ENCODE measurements at places on chromosomes 7 and 10.

- DNase-seq = no peak
These were observed 972.5 kb downstream of the LRMDA start for GRCh38 chr10:76403912-76404311.

DNA sequence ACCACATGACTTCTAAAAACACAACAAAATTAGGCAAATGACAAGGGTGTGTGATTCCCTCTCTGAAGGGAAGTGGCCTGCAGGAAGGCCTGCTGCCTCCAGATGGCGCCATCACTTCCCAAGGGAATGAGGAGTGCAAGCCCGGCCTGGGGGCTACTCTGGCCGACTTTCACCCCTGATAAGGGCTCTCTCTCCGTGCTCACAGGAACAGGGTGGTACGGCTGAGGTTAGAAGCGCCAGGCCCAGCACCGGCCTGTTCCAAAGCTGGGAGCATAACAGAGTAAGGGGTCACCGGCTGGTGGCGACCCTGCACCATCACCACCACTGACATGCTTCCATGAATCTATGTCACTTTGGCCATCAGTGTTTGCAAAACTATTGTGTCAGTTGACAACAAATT, 13.1 kb downstream of the RBP3 start:
- DNase-seq = no peak

DNA sequence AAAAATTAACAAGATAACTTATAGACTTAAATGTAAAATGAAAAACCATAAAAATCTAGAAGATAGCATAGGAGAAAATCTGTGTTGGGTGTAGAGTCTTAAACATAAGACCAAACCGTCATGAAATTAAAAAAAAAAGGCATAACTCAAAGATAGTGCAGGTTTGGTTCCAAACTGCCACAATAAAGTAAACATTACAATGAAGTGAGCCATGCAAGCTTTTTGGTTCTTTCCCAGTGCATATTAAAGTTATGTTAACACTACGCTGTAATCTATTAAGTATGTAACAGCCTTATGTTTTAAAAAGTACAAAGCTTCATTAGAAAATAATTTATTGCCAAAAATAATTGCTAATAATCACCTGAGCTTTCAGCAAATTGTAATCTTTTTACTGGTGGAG, 1366.5 kb upstream of the LRRTM3 start:
- DNase-seq = no peak

GRCh38 chr10:113897693-113898618, 43.5 kb downstream of the NHLRC2 start:
- DNase-seq = no peak

DNA sequence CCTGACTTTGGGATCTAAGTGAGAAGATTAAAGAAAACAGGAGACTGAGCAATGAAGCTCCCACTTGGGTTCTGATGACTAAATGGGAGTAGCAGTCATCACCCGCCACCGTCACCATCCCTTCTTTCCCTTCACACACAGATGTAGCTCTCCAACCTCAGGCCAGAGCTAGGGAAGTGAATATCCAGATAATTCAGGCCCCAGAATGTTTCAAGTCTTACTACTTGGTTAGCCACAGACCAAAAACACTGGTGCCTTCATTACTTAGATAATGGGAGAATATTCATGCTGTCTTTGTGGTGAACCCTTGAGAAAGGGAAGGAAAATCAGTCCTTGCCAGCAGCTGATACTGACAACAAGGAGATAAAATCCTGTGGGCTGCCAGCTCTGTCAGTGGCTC, 100.7 kb downstream of the OSBPL3 start:
- no peak for DNase-seq

DNA sequence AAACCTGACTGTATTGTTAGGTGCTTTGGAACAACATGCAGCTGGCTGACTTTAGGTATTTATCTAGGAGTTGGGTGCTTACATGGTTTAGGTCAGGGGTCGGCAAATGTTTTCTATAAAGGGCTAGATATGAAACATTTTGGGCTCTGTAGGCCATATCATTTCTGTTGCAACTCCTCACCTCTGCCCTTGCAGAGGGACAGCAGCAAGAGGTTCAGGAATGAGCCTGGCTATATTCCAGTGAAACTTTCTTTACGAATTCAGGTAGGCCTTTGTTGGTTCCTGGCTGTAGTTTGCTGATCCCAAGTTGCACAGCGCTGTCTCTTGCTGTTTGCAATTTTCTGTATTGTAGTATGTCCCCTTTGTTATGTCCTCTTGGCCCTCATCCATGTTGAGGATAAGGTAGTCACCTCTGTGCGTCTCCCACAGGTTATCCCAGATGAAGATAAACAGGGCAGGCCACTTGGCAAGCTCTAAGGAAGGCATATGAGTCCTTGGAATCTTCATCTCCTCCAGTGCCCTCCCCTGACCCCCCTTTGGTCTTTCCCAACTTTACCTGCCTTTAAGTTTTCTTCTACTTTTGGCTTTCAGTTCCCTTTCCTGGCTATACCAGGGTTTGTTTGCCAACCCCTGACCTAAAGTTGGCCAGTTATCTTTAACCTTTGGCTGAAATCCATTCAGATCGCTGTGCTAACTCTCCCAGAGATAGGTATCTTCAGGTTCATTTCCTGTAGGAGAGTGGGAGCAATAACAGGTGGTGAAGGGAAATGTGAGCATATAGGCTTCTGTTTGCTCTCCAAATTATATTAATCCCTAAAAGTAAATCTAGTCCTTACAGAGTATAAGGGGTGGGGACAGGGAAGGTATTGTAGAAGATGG, 36.1 kb downstream of the SGPL1 start:
- DNase-seq = no peak

DNA sequence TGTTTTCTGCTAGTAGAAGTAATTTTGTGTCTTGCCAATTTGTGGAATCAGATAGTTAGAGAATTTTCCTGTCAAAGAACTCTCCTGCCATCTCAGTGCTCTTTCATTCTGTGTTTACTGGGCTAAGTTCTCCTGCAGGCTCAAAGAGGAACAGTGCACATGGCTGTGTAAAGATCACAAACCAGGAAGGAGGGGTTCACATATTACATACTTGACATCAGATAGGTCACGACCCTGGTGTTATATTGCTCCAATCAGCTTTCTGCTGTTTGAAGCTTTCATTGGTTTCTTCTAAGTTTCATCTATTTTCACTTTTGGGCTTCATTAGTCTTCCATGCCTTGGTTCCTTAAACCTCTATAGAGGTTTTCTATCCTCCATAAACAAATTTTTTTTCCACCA, 13.5 kb upstream of the ELMO1 start:
- DNase-seq = no peak

- no peak for DNase-seq
These were observed 34.5 kb downstream of the BAMBI start for GRCh38 chr10:28711776-28712175.

DNA sequence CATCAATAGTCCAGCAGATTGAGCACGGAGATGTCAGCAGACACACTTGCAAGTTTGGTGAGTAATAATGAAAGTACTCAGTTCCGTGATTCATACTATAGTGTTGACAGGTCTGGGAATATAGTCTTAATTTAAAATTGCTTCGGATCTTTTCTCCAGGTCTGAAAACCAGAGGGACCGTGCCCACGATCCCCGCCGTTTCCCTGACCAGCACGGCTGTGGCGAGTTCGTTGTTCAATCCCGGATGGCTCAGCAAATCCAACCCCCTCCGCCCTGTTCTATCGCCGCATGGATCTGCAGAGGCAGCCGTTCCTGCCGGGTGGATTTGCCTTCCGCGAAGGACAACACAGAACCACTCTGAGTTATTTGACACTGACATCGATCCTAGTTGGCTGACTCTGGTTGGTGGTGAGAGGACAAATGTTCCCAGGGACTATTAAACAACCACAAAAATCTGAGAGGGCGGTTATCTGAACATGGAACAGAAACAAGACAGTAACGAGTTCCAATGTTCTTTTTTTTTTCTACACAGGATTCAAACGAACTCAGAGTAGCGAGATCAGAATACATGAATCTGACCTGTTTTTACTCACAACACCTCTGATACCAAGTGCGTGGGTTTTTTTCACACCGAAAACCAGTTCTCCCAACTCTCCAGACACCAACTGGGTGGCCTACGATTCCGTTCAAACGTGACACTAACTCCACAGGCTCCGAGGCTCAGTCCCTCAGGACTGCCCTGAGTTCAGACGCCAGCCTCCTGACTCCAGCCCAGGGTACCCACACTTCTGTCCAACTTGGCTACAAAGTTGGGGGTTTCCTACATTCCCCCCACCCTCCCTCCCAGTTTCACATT, 52.7 kb downstream of the RBM17 start:
- DNase-seq = no peak

- DNase-seq = no peak
These were observed 32.4 kb downstream of the TSPAN12 start for GRCh38 chr7:120825576-120825975.

DNA sequence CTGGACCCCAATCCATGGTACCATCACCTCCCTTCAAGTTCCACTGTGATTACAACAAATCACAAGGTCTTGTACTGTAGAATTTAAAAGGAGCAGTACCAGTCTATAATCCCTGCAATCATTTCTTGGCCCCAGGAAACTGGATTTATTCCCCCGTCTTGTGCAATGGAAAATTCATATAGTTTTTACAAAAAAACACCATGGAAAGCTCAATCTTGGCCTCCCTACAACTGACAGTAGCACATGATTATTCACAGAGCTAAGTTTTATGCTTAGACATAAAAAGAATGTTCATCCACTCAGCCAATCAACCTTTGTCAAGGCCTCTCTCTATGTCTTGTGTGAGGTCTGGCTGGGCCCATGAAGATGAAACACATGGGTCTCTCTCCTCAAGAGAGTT, 10.2 kb downstream of the DGKI start:
- no peak for DNase-seq

- no peak for DNase-seq
These were observed 168.9 kb downstream of the TWIST1 start for GRCh38 chr7:18948521-18948920.

- no peak for DNase-seq
These were observed 59.6 kb upstream of the TRIM24 start for GRCh38 chr7:138400400-138400886.
